ENCODE measurements at places on chromosomes 6 and 20. TPM values are rescaled to one million over a fixed set of nuclear protein-coding genes. Genes with fewer than 3 reads are reported as not detected.

ELOVL2 gene
- total RNA-seq = 30.4 TPM

SUMO4 gene
- total RNA-seq = not detected

VNN1 gene
- not detected for total RNA-seq

TREM1 gene
- not detected for total RNA-seq

TENT5A gene
- 39.1 TPM for total RNA-seq

DEFB114 gene
- not detected for total RNA-seq

GCNT2 gene
- 39.8 TPM for total RNA-seq

CLVS2 gene
- not detected for total RNA-seq

Measured in SK-MEL-5 (cell line).